ENCODE measurements at places on chromosomes 5 and 9.

DNA sequence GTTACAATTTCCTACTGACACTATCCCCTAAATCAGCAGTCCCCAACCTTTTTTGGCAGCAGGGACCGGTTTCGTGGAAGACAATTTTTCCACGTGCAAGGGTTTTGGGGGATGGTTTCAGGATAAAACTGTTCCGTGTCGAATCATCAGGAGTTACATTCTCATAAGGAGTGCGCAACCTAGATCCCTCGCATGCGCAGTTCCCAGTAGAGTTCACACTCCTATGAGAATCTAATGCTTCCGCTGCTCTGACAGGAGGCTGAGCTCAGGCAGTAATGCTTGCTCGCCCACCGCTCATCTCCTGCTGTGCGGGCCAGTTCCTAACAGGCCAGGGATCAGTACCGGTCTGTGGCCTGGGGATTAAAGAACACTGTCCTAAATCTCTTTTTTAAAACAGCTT lies 13.2 kb upstream of the NFIL3 start:
- DNase-seq = no peak

- no peak for DNase-seq
These were observed 12.0 kb downstream of the GLRX start for GRCh38 chr5:95810305-95811125.

- no peak for DNase-seq
These were observed 83.2 kb downstream of the PHAX start for GRCh38 chr5:126683912-126684311.

DNA sequence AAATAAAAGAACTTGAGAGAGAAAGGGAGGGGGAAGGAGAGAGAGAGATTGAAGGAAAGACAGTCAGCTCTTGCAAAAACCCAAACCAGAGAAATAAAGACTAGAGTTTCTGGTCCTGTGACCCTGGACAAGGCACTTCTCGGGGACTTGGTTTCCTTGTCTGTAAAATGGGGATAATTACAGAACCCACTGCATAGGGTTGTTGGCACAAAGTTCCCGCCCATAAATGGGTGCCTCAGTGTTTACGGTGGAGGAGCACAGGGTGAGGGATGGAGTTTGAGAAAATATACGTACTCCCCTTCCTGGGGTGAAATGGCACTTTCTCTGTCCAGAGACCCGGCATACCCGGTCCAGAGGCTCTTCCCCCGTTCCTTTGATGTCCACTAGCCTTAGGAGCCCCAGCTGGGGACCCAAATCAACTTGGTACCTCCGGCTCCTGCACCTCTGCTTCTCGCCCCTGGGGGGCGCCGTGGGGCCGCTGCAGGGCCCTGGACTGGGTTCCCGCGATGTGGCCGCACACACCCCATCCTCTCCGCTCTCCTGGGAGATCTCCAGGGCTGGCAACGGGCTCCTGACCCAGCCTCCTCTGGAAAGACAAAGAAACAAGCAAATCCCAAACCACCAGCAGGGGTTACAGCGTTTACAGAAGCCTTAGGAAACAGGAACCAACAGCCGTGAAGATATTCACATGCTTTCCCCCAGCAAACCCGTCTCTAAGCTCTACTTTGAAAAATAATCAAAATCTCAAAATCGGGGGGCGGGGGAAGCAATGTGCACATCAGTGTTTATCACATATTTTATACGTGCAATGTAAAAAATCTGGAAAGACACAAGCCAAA lies 26.3 kb downstream of the PTGES start:
- DNase-seq = peak; percentile 38

DNA sequence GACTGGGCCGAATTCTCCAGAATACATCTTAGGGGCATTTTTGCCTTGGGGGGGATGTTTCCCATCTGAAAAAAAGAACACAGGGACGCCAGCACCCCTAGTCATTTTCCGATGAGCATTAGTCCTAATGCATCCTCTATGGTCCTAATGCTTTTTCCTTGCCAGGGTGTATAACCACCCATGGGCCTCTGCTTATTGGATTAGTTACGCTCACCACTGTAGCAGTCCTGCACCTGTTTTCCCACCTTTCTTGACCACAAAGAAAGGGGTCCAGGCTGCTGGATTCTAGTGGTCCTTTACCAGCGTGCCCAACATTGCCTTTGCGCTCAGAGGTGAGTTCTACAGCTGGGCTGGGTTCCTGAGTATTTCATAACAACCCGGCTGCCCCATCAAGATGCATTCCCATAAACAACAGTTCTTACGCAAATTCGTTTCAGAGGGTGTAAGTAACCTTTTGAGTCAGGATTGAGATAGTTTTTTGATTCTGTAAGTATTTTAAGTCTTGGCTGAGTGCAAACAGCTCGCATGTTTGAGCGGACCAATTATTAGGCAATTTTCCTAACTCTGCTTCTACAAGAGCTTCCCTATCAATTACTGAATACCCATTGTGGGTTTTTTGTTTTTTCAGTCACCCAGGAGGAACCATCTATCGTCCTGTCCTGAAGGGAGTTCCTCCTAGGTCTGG lies 135.1 kb downstream of the DROSHA start:
- DNase-seq = peak; percentile 46

DNA sequence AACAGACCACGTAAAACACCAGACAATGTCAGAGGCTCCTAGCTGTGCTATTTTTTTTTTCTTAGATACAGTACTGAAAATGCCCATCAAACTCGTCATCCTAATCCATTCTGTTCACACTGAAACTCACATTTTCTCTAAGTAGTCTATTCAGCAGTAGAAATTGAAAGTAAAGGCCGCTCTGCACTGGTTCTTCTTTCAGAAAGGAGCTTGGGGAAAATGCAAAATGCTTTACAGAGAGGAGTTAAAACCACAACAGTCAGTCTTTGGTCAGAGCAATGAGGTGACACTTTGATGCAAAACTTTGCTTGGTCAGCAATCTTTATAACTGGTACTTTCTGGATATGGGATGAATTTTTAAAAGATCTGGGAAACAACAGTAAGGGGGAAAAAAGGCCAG lies 43.8 kb upstream of the SUSD1 start:
- DNase-seq = no peak

GRCh38 chr9:97806721-97807120 lies 46.3 kb upstream of the FOXE1 start:
- DNase-seq = peak; percentile 57

Measured in MV-4-11 (cell line).